ENCODE measurements at places on chromosomes 4 and X. TPM values are rescaled to one million over a fixed set of nuclear protein-coding genes. Genes with fewer than 3 reads are reported as not detected.

GRCh38 chr4:77818602-77819403 is at the start of gene CNOT6L:
CNOT6L (minus strand) TSS chr4:77819368; CDS start chr4:77819308, 60 bp downstream.
- peak within 1 kb of the TSS; percentile 100 for H3K27ac ChIP-seq
- no peaks in the 10 kb centered on the region for H3K27me3 ChIP-seq
- no peaks in the 10 kb centered on the region for H3K36me3 ChIP-seq
- peaks cover 56% of the 10 kb centered on the region for H3K4me1 ChIP-seq
- H3K4me3 ChIP-seq, result peak within 1 kb of the TSS; percentile 94
- peak; percentile 83 for DNase-seq

Gene SSX2B
- polyA plus RNA-seq, result not detected

Gene THAP9
- 2.9 TPM for polyA plus RNA-seq

DNA sequence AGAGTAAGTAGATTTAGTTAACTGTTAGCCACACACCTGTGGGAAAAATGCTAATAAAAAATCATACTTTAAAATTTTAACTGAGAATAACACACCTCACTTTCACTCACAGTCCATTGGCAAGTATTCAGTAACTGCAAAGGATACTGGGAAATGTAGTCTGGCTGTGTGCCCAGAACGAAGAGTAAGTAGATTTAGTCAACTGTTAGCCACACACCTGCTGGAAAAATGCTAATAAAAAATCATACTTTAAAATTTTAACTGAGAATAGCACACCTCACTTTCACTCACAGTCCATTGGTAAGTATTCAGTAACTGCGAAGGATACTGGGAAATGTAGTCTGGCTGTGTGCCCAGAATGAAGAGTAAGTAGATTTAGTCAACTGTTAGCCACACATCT is 178.4 kb upstream of the NWD2 start:
- no peak for DNase-seq
- H3K4me3 ChIP-seq, result no peak overlapping the region
- no peaks in the 10 kb centered on the region for H3K36me3 ChIP-seq
- no peaks in the 10 kb centered on the region for H3K27me3 ChIP-seq

- H3K4me3 ChIP-seq, result no peak overlapping the region
- no peaks in the 10 kb centered on the region for H3K27me3 ChIP-seq
- H3K27ac ChIP-seq, result no peak overlapping the region
- no peaks in the 10 kb centered on the region for H3K36me3 ChIP-seq
- DNase-seq, result no peak
- no peaks in the 10 kb centered on the region for H3K4me1 ChIP-seq
Measured at GRCh38 chr4:66750273-66750672, 795.0 kb downstream of the CENPC start.

Gene CCSER1
- polyA plus RNA-seq, result 2.5 TPM

GRCh38 chrX:20267931-20268701 is 1.4 kb upstream of the RPS6KA3 start:
- peaks cover 7% of the 10 kb centered on the region for H3K4me1 ChIP-seq
- no peaks in the 10 kb centered on the region for H3K36me3 ChIP-seq
- H3K4me3 ChIP-seq, result peak overlapping the region; percentile 68
- no peaks in the 10 kb centered on the region for H3K27me3 ChIP-seq
- H3K27ac ChIP-seq, result peak overlapping the region; percentile 83

DNA sequence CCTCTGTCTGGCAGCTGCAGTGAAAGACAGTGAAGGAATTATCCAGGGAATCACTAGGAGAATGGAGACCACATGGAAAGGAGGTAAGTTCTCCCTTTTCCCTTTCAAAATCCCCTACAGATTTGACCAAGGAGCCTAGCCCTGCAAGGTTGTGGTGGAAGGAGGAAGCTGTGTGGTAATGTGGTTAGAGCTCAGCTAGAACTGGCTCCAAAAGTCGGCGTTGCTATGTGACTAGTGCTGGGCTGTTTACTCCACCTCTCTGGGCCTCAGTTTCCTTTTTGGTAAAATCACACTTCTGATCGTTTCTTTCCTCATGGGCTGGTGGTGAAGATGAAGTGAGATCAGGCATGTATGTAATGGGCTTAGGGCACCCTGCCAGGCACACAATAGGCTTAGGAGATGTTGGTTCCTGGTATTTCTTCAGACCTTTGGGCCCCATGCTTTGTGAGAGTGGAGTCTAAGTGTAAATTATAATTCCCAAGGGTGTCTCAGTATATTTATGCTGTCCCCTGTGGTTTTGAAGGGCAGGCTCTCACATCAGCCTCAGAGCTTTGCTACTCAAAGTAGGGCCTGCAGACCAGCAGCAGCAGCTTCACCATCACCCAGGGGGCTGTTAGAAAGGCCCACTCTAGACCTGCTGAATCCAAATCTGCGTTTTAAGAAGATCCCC is 183.7 kb upstream of the BCOR start:
- no peaks in the 10 kb centered on the region for H3K27me3 ChIP-seq
- H3K27ac ChIP-seq, result no peak overlapping the region
- no peaks in the 10 kb centered on the region for H3K36me3 ChIP-seq

DNA sequence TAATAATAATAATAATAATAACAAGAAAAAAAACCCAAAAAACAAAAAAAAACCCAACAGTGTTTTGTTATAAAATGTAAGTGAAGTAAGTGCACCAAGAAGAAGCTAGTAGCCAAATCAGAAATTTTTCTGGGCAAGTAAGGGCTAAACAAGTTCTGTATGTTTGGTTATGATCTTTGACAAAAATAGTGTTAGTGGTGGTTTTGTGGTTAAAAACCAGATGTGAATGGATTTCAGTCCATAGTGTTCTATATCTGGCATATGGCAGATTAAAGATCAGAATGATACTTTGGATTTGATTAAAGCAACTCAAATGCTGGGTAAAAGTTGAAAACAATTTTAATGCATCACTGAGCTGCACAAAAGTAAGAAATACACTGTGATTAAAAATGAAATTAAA is 116.5 kb upstream of the NDST4 start:
- H3K27me3 ChIP-seq, result no peaks in the 10 kb centered on the region
- no peaks in the 10 kb centered on the region for H3K36me3 ChIP-seq
- DNase-seq, result no peak
- no peak overlapping the region for H3K27ac ChIP-seq
- no peaks in the 10 kb centered on the region for H3K4me1 ChIP-seq
- H3K4me3 ChIP-seq, result no peak overlapping the region

DNA sequence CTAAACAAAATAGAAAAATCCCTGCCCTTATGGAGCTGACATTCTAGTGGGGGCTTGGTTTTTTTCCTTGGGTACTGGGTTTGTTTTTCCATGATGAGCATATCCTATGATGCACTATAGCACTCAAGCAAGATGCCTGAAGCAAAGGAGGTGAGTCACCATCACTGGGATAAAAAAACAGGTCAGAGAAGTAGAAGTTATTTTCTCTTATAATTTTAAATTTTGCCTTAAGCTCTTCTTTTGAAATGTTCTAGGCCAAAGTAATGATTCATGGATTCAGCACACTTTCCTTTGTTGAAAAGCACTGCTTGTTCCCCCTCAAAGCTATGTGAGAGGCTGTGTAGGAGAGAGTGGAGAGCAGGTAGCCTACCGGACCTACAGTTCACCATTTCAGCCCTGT is 15.2 kb upstream of the CXCL2 start:
- peaks cover 51% of the 10 kb centered on the region for H3K4me1 ChIP-seq
- H3K27ac ChIP-seq, result no peak overlapping the region
- DNase-seq, result no peak
- no peaks in the 10 kb centered on the region for H3K27me3 ChIP-seq
- H3K4me3 ChIP-seq, result no peak overlapping the region
- no peaks in the 10 kb centered on the region for H3K36me3 ChIP-seq

DNA sequence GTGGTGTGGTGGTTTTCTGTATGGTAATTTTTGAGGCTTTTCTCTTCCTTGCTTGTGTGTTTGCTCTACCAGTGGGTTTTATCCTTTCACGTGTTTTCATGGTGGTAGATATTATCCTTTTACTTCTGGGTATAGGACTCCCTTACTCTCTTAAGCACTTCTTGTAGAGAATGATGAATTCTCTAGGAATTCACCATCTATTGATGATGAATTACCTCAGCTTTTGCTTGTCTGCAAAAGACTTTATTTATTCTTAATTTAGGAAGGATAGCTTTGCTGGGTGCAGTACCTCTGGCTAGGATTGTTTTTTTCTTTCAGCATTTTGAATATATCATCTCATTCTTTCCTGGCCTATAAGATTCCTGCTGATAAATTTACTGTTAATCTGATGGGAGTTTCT is 415.3 kb downstream of the PDGFC start:
- H3K36me3 ChIP-seq, result no peaks in the 10 kb centered on the region
- no peak overlapping the region for H3K4me3 ChIP-seq
- no peaks in the 10 kb centered on the region for H3K27me3 ChIP-seq
- no peak for DNase-seq
- no peak overlapping the region for H3K27ac ChIP-seq
- H3K4me1 ChIP-seq, result no peaks in the 10 kb centered on the region

Gene NSG1
- 3.2 TPM for polyA plus RNA-seq

Gene P2RY4
- polyA plus RNA-seq, result not detected

GRCh38 chrX:37800717-37801116 is 20.9 kb downstream of the CYBB start:
- H3K27me3 ChIP-seq, result no peaks in the 10 kb centered on the region
- H3K27ac ChIP-seq, result no peak overlapping the region
- DNase-seq, result no peak
- no peak overlapping the region for H3K4me3 ChIP-seq
- no peaks in the 10 kb centered on the region for H3K36me3 ChIP-seq
- no peaks in the 10 kb centered on the region for H3K4me1 ChIP-seq

GRCh38 chr4:151922306-151922705 is 161.5 kb upstream of the GATB start:
- no peaks in the 10 kb centered on the region for H3K4me1 ChIP-seq
- no peaks in the 10 kb centered on the region for H3K27me3 ChIP-seq
- no peak overlapping the region for H3K27ac ChIP-seq
- no peak overlapping the region for H3K4me3 ChIP-seq

DNA sequence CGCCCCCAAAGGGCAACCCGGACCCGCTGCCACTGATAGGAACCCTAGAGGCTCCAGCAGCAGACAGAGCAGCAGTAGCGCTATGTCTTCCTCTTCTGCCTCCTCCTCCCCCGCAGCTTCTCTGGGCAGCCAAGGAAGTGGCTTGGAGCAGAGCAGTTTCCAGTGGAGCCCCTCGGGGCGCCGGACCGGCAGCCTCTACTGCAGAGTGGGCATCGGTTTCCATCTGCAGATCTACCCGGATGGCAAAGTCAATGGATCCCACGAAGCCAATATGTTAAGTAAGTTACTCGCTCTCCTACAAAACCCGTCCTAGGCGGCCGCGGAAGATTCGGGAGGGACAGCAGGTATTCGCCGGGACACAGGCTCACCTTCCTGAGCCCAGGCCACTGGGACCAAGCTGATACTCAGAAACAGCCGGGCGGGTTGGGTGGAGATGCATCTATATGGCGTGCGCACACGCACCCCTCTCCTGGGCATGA is 477 bp downstream of the FGF5 start:
- DNase-seq, result no peak
- no peak overlapping the region for H3K27ac ChIP-seq
- peak overlapping the region; percentile 47 for H3K4me3 ChIP-seq
- H3K4me1 ChIP-seq, result no peaks in the 10 kb centered on the region
- H3K36me3 ChIP-seq, result no peaks in the 10 kb centered on the region

DNA sequence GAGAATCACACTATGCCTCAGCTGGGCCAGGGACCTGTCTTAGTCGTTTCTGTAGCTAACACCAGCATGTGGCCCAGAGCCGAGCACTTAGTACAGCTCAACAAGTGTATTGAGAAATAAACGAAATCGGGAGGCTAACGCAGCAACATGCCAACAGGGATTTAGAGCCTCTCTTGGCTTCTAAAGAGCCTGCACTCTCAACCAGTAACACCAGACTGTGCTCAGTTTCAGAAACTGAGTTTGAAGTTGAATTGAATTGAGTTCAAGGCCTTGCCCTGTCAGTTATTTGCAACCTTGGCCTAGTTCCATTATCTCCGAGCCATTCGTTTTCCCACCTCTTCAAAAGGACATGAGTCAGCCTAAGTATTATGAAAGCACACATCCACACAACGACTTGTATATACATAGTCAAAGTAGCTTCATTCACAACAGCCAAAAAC is 71.3 kb upstream of the LDB2 start:
- no peaks in the 10 kb centered on the region for H3K27me3 ChIP-seq
- H3K4me1 ChIP-seq, result peaks cover 9% of the 10 kb centered on the region
- no peak overlapping the region for H3K4me3 ChIP-seq
- no peaks in the 10 kb centered on the region for H3K36me3 ChIP-seq
- no peak for DNase-seq

DNA sequence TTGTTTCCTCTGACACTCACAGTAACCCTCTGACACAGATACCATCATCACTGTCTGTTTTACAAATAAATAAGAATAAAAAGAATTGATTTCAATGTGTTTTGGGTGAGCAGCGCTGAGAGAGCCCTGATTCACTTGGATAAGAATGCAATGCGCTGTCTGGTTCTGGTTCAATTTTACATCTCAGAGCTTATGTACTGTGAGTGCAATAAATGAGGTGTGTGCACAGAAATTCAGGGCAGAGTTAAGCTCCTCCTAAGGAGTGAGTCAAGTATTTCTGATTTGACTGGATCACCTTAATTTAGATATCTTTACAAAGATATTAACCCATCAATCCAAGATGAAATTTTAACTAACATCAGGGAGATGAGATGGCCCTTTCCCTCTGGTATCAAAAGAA is 11.2 kb downstream of the FAM9C start:
- H3K27me3 ChIP-seq, result no peaks in the 10 kb centered on the region
- no peak overlapping the region for H3K4me3 ChIP-seq
- no peak for DNase-seq
- H3K36me3 ChIP-seq, result no peaks in the 10 kb centered on the region

Gene CT45A5
- not detected for polyA plus RNA-seq

DNA sequence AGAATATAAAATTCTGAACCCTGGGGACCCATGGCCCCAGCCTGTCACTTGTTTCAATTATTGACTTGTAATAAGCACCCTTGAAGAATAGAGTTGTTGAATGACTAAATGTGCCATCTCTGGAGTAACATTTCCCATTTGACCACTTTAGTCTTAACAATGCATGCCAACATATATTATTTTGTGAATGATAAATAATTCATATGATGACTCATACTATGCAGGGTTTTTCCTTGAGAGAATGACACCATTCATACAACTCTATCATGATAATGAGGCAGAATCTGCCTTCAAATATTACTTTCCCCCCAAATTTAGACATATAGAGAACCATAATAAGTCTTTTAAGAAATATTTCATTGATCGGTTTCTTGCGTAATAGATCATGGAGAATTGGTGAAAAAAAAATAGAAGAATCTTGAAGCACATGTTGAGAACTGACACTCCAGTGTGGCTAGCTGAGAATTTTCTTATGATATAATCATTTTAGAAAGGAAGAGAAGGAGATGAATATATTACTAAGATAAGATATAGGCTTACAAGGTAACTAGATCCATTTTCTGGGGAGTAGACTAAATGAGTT is 404.5 kb downstream of the GRXCR1 start:
- no peaks in the 10 kb centered on the region for H3K36me3 ChIP-seq
- H3K27ac ChIP-seq, result no peak overlapping the region
- no peak for DNase-seq
- H3K27me3 ChIP-seq, result no peaks in the 10 kb centered on the region
- no peak overlapping the region for H3K4me3 ChIP-seq

DNA sequence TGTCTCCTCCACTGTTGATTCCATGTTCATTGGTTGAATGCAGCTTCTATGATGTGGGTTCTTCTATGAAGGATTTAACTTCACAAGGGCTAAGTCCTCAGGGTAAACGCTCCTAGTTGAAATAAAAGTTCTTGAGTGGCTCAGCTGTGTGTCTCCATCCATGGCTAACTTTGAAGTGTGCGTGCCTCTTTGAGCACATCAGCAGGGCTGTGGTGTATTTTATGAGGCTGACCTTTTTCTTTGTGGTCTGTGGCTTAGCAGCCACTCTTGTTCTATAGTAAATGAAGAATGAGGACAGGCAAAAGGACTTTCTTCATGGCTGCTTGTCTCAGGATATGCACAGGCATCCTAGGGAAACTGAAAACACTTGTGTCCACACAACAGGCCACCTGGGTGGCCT is 88.5 kb downstream of the KIT start:
- no peak overlapping the region for H3K4me3 ChIP-seq
- H3K27me3 ChIP-seq, result no peaks in the 10 kb centered on the region
- H3K4me1 ChIP-seq, result no peaks in the 10 kb centered on the region
- H3K27ac ChIP-seq, result no peak overlapping the region
- DNase-seq, result no peak
